GM10248 (cell line): ENCODE measurements at places on chromosomes 4 and X.

DNA sequence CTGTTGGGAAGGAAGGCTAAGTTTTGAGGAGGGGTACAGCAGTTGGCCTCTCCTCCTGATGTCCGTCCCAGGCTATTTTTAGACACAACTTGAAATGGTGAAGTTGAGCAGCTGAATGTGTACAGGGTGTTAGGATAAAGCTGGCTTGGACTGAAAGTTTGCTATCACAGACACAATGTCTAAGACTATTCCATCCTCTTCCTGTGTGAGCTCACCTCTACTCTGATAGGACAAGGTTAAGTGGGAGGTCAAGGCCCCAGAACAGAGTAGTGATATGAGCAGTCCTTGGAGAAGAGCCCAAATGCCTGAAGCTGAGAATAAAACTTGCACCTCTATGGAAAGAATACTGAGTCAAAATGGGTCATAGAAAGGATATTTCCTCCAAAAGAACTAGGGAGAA lies 4.1 kb downstream of the ATP1B4 start:
- no peak for DNase-seq

GRCh38 chr4:10312568-10312967 lies 144.7 kb downstream of the ZNF518B start:
- no peak for DNase-seq

DNA sequence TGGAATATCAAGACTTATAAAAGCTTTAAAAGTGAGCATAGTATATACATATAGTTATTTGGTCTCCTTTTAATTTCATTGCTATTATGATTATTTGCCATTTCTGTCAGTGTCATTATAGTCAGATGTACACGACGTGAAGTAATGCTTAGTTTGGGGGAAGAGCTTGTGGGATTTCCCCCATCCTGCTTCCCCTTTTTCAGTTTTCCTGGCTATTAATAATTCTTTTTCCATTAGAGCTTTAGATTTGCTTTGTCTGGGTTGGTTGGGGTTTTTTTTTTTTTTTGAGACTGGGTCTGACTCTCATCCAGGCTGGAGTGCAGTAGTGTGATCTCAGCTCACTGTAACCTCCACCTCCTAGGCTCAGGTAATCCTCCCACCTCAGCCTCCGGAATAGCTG lies 5.4 kb downstream of the ABCE1 start:
- DNase-seq = no peak

DNA sequence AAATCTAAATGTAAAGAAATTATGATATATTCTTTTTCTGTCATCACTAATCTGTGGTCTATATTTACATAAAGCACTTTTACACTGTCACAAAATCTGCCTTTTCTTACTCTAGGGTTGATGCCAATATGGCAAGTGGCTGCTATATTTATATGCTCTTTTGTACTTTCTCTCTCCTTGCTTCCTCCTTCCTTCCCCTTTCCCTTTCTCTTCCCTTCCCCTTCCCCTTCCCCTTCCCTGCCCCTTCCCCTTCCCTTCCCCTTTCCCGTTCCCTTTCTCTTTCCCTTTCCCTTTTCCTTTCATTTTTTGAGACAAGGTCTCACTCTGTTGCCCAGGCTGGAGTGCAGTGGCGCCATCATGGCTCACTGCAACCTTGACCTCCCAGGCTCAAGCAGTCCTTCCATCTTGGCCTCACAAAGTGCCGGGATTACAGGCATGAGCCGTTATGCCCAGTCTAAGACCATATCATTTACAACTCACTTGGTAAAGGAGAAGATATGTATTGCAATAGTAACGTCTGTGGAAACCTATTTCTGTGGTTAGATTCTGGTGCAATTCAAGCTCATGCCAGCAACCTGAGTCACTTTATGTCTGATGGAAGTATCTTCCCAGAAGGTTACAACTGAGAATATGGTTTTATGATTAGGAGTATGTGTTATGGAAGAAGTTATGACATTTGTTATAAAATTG lies 13.9 kb upstream of the PLAC8 start:
- no peak for DNase-seq

- DNase-seq = no peak
Observed at GRCh38 chrX:44621078-44621477, 78.4 kb upstream of the FUNDC1 start.

DNA sequence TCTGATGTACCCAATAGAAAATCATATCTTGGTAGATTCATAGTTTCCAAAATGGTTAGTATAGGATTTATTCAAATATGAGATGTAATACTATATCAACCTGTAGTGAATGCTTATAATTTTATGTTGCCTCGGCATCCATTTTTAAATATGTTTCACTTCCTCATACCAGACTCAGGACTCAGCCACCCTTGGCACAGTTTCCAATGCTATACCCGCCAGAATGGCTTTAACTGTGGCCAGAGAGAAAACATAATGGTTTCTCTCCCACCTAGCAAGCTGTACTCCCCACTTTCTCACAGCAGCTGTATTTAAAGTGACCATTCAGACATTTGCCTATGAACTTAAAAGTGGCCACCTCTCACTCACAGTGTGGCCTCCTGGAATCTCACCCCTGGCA lies 466.6 kb upstream of the PABPC4L start:
- DNase-seq = no peak

- DNase-seq = no peak
Observed at GRCh38 chrX:143661286-143661685, 25.4 kb upstream of the SLITRK4 start.

- no peak for DNase-seq
Observed at GRCh38 chrX:25022499-25023325, 6.9 kb upstream of the ARX start.

- DNase-seq = no peak
Observed at GRCh38 chr4:90293320-90293719, 166.1 kb downstream of the CCSER1 start.

GRCh38 chr4:33060674-33061542 lies 2340.7 kb downstream of the PCDH7 start:
- no peak for DNase-seq

DNA sequence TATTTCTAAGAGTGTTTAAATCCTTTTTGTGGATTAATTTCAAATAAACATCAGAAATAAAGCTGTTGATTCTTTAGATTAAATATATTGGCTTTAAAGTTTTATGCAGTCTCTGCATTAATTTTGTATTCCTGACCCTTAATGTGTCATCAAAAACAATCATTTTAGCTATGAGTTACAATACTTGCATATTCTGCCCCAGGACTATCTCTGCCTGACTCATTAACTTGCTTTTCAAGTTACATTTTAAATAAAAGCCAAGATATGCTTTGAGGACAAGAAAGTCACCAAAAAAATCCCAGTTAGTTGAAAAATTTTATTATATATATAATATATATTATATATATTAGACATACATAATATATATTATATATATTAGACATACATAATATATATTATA lies 208.7 kb downstream of the ADGRL3 start:
- no peak for DNase-seq

DNA sequence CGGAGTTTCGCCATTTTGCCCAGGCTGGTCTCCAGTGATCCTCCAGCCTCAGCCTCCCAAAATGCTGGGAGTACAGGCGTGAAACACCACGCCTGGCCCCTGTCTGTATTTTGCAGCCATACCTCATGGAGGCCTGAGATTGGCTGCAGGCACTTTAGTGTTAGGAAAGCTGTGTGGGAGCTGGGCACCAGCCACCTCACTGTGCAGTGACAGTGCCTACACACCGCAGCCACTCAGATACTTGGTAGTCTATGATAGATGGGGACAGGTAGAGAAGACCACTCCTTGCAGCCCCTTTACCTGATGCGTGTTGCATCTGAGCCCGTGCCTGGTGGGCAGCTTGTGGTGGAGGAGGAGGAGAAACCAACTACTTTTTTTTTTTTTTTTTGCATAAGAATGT lies 16.3 kb downstream of the SMS start:
- DNase-seq = no peak

- no peak for DNase-seq
Observed at GRCh38 chr4:176443117-176443516, 123.4 kb downstream of the SPCS3 start.

- DNase-seq = no peak
Observed at GRCh38 chr4:2865196-2865780, 21.6 kb downstream of the ADD1 start.

DNA sequence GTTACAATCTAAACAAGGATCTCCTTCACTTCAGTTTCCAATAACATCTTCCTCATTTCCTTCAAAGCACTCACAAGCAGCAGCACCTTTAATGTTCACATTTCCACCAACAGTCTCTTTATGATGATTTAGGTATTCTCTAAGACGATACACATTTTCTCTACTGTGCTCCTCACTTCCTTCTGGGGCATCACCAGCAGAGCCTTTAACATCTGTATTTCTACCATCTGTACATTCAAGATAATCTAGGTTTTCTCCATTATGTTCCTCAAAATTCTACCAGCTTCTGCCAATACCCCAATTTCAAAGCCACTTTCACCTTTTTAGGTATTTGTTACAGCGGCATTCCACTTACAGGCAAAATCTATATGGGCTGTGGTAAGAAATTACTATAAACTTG lies 80.6 kb downstream of the FBXW7 start:
- DNase-seq = no peak

GRCh38 chrX:116342903-116343302 lies 93.5 kb upstream of the SLC6A14 start:
- no peak for DNase-seq

DNA sequence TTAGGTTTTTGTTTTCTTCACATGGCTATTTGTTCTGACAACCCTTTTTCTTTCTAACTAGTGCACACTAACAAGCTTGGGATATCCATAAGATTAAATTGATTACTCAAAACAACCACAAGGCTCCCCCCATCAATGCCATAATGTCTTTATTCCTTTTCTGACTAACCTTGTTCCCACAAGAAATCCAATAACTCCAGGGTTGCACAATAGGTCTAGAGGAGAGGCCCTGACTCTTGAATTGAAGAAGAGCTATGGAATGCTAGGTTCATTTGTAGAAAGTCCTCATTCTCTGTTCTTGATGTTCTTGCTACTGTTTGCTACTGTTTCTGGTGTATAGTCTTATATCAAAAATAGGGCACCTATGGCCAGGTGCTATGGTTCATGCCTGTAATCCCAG lies 71.0 kb downstream of the PRRG1 start:
- DNase-seq = no peak

GRCh38 chrX:133958997-133959688 lies 26.3 kb downstream of the GPC3 start:
- no peak for DNase-seq

GRCh38 chrX:103248553-103248952 lies 6.4 kb downstream of the TCEAL8 start:
- peak; percentile 18 for DNase-seq

GRCh38 chrX:151711154-151711553 lies 4.7 kb upstream of the FATE1 start:
- no peak for DNase-seq

DNA sequence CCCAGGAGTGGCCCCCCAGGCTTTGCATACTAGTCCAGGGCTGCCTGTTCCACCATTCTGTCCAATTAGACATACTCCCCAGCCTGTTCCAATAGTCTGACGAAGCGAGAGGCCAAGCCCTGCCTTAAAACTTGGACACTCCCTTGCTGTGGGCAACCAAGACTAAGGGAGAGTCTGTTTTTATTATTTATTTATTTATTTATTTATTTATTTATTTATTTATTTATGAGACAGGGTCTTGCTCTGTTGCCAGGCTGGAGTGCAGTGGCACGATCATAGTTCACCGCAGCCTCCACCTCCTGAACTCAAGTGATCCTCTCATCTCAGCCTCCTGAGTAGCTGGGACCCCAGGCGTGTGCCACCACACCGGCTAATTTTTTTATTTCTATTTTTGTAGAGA lies 6.6 kb downstream of the KIT start:
- DNase-seq = no peak

- no peak for DNase-seq
Observed at GRCh38 chrX:14243823-14244222, 214.1 kb upstream of the GEMIN8 start.

- DNase-seq = no peak
Observed at GRCh38 chr4:118265312-118266144, 87.3 kb downstream of the PRSS12 start.

- no peak for DNase-seq
Observed at GRCh38 chr4:100422894-100423293, 94.9 kb downstream of the EMCN start.

DNA sequence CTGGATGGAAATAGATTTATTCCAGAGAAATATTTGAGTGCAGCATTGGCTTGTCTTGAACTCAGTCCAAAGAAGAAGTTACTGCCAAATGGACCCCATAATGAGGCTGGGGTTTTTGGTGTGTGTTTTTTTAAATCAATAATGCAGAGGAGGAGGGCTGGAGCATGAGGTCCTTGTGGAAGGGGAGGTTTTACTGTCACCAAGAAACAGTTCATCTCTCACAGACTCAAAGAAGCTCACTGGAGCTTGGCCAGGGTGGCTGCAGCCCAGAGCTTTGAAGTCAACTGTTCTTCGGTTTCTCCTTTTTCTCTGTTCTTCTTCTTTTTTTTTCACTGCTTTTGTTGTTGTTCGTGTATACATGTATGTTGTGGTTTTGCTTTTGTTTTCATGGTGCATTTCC lies 377.7 kb downstream of the FBXW7 start:
- DNase-seq = no peak

DNA sequence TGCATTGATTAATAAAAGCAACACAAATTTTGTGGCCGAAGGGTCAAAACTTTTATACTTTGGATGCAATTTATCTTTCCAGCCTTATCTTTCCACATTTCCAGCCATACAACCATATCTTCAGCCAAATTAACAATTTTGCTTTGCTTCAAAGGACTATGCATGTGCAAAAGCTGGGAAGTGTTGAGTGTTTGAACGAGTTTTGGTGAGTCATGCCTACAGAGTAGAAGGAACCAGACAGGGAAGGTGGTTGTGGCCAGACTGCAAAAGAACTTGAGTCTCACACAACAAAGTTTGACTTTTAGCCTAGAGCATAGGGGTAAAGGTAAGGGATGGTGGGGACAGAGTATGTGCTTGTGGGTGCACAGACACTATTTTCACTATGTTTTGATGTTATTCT lies 53.0 kb upstream of the GABRA2 start:
- DNase-seq = no peak
